Left cardiac atrium (tissue), 4 donors: ENCODE measurements at places on chromosomes 6 and 20. TPM values are rescaled to one million over a fixed set of nuclear protein-coding genes. Genes with fewer than 3 reads are reported as not detected.

- no peak for DNase-seq
Observed at GRCh38 chr6:134683783-134684422, 266.0 kb downstream of the ALDH8A1 start.

DNA sequence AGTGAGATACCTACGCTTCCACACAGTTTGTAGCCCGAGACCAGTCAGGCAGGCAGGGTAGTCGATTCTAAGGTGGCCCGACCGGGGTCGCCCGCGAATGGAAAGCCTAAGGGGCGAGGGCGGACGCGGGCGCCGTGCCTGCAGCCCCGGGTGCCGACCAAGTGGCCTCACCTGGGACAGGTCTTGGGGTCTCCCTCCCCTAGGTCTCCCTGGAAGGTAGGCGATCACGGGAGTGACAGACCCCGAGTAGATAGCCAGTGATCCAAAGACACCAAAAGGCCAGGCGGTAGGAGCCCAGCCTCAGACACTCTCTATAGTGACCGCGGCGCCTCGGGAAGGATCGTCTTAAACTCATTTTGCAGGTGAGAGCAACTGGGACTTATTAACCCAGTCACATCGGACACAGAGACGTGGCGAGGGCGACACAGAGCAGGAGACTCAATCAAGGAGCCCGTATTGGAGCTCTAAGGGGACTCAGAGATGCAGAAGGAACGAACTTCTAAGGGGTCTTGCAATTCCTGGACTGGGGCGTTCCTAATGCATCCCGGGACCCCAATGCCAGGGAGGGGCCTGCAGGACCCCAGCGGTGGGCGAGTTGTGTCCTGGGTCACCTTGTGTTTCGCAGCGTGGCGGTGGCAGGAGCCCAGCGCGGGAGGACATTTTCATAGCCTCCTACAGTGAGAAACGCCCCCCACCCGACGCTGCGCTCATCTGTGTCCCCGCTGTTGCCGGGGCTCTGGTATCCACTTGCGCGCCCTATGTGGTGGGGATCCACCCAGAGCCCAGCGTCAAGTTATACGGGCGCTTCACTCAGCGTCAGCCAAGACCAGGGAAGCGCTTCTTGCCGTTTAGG lies 2.1 kb upstream of the VSX1 start:
- DNase-seq, result no peak

DNA sequence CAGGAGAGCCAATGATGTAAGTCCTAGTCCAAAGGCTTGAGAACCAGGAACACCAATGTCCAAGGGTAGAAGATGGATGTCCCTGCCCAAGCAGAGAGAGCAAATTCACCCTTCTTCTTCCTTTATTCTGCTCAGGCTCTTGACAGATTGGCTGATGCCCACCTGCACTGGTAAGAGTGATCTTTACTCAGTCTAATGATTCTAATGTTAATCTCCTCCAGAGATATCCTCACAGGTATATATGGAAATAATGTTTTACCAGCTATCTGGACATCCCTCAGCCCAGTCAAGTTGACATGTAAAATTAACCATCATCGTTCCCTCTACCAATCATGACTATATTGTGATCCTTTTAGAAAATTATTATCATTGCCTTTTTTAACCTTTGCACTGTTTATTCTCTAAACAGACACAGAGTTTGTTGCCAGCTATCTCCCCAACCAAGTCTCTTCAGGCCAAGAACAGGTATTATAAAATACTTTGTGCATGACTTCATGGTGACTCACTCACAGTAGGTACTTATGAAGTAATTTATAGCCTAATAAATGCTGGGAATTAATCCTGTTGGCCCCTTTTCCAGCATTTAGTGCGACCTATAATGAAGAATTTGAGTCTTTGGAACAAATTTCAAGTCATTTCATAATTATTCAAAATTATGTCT lies 26.2 kb upstream of the TSHZ2 start:
- no peak for DNase-seq

DNA sequence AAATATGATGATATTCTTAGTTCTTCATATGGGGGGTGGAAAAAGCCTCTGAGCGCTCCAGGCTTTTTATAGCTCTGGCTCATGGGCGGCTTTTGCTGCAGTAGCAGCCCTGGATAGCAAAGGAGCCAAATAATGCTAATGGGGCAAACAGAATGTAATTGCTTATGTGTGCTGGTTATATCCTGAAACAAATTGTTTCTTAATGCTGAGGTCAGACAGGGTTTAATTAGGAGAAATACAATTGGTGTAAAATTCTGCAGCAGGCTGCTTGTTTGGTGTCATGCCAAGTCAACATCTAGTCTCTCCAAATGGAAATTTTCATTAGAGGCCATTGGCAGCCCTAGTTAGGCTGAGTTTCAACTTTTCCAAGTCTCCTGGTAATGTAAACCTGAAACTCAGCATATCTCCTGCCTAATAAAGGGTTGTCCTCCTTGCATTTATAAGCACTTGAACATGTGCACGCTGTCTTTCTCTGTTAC lies 530.1 kb upstream of the NOX3 start:
- peak; percentile 22 for DNase-seq

SIRPD gene
- total RNA-seq, result not detected

GMPR gene
- 65.2 TPM for total RNA-seq

GRCh38 chr6:159151266-159151855 lies 17.8 kb upstream of the FNDC1 start:
- no peak for DNase-seq

DNA sequence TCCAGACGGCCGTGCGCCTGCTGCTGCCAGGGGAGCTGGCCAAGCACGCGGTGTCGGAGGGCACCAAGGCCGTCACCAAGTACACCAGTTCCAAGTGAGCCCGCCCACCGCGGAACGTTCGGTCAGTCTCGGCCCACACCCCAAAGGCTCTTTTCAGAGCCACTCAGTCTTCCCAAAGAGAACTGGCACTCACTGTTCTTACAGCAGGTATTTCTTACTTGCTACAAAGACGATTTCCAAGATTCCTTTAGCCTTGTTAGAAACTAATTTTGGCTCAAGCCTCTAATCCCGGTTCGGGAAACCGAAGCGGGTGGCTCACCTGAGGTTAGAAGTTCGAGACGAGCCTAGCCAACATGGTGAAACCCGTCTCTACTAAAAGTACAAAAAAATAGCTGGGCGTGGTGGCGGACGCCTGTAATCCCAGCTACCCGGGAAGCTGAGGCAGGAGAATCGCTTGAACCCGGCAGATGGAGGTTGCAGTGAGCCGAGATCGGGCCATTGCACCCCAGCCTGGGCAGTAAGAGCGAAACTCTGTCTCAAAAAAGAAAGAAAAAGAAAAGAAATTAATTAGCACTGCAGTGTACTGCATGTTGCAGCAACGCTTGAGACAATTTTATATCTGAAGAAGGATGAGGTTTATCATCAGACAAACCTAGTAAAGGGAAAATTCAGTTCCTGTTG lies 73.1 kb downstream of the OR2B2 start:
- DNase-seq, result peak; percentile 73
